ENCODE measurements at places on chromosomes 13 and 19. TPM values are rescaled to one million over a fixed set of nuclear protein-coding genes. Genes with fewer than 3 reads are reported as not detected.

DNA sequence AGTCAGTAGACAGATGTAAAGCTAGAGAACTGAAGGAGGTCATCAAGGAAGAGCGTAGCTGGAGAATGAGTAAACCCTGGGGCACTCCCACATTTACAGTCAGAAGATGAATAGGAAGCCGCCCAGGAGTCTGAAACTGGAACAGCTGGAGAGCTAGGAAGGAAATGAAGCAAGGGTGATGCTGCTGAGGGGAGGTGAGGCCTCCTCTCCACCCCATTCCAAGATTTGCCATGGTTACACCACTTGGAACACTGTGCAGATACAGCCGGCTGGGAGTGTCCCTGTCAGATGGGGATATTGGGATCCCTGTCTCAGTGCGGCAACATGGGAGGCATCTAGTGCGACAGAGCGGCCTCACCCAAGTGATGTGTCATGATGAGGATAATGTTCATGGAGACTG lies 51.8 kb upstream of the GPI start:
- peak; percentile 59 for DNase-seq

DNA sequence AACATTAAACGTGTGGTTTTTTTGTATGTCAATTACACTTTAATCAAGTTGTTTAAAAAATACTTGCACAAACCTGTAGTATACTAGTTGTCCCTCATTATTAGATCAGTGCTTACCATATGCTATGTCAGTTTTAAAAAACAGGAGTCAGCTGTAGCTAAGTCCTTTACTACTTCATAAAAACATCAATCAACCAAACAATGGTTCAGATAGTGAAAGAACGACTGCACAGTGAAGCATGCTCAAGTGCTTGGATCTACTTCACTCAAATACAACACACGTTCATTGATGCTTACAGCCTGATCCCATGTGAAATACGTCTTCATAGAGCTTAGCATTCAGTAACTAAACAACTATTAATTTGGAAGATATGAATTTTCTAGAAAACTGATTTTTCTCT lies 225.0 kb downstream of the FGF14 start:
- no peak for DNase-seq

DNA sequence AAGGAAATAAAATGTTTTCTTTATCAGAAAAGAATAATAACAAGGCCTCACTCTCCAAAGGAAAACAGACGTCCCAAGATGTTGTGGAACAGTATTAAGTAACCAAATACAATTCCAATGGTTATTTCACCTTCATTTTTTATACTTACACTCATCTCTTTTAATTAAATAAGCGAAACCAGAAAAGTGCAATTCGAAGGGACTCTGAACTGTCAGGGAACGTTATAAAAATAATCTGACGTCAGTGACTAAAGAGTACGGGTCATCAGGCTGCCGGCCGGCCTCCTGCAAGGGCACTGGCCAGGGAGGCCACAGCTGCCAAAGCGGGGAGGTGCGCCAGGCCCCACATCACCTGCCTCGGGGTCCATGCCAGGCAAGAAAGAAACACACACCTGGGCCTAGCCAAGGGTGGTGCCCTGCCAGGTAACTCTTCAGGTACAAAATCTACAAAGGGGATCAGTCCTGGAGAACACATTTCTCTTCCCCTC lies 61.2 kb downstream of the CDADC1 start:
- DNase-seq, result no peak

DNA sequence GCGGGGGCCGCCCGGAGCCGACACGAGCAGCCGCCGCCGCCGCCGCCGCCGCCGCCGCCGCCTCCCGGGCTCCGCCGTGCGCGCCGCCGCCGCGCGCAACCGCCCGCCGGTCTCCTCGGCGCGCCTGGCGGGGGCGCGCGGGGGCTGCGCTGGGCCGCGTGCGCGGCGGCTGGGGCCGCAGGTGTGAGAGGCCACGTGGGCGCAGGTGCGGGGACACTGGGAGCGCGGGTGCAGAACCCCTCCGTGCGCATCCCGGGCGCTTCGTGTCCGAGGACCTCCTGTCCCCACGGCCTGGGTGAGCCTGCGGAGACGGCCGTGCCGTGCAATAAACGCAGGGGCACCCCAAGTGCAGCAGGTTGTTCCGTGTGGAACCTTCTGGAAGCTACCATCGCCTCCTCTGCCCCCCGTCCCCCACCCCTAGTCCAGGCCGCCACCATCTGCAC lies at the start of gene LINGO3:
LINGO3 (minus strand) TSS at position 41 of the 443 bp plus-strand sequence. CDS start 16,378 bp downstream, outside the sequence.
- DNase-seq, result no peak

DNA sequence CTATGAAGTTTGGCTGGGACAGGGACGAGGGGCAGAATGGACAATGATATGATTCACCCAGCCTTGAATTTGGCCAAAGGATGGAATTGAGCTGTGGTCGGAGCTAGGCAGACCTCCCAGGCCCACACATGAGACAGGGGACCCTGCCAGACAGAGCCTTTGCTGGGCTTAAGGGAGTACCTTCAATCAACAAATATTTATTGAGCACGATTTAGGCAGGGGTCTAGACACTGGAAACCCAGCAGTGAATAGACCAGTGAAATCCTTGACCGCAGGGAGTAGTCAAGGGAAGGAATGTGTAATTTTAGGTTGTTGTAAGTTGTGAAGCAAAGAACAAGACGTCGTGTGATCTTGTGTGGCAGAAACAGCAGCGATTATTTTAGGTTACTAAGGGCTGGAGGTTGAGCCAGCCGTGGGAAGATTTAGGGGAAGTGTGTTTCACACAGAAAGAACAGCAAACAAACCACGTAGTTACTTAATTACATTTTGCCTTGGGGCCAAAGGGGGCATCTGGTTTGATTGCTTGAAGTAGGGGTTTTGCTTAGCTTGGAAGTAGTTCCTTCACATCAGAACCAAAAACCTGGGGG lies 16.9 kb upstream of the AP1M2 start:
- DNase-seq, result no peak

- no peak for DNase-seq
These were observed 800.2 kb upstream of the MIR17HG start for GRCh38 chr13:90547272-90547790.

DNA sequence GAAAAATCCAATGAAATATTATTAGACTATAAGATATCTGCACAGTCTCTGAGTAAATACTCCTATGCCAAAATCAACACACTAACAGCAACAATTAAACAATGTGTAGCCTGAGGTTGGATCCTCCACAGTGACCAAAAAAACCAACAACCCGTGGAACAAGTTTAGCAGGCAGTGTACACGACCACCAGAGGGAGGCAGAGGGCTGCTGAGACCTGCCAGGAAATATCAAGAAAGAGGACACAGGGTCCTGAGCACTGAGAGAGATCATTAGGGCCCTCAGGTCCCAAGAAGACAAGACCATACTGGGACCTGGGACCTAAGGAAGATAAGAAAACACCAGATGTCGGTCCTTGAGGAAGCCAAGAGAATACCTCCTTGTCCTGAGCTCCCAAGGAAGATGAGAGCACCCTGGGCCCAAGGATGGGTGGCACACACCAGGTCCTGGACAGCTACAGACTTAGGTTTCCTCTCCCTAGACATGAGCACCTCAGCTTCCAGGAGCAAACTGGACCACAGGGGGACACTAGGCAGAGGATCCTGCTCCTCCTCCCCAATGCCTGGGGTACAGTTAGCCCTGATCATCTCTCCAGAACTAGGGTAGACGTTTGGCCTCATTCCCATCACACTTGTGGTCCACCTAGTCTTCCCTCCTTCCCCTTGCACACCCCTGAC lies 822 bp upstream of the ZNF274 start:
- peak; percentile 50 for DNase-seq

DNA sequence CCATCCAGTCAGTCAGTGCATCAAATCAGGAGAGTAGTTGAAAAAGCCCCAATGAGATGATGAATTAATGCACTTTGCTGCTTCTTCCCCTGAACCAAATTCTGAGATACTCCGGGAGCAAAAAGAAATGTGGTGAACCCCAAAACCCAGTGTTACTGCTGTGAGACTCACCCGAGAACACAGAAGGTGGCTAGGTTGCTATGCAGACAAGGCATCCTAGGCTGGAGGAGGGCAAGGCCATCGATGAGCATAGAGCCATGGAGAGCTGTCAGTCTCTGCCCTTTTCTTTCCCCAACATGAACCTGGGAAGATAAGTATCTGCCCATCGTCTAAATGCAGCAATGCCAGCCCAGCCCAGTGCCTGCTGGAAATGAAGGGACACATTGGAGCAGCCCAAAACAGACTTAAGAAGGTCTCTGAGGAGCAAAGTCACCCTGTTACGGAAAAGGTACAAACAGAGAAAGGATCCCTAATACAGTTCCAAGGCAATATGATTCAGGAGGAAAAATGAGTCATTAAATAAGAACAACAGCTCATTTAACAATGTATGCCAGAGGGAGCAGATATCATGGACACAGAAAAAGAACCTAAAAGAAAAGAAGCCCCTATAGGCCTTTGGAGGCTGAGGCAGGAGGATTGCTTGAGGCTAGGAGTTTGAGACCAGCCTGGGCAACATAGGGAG lies 272.0 kb downstream of the FOXO1 start:
- no peak for DNase-seq

DNA sequence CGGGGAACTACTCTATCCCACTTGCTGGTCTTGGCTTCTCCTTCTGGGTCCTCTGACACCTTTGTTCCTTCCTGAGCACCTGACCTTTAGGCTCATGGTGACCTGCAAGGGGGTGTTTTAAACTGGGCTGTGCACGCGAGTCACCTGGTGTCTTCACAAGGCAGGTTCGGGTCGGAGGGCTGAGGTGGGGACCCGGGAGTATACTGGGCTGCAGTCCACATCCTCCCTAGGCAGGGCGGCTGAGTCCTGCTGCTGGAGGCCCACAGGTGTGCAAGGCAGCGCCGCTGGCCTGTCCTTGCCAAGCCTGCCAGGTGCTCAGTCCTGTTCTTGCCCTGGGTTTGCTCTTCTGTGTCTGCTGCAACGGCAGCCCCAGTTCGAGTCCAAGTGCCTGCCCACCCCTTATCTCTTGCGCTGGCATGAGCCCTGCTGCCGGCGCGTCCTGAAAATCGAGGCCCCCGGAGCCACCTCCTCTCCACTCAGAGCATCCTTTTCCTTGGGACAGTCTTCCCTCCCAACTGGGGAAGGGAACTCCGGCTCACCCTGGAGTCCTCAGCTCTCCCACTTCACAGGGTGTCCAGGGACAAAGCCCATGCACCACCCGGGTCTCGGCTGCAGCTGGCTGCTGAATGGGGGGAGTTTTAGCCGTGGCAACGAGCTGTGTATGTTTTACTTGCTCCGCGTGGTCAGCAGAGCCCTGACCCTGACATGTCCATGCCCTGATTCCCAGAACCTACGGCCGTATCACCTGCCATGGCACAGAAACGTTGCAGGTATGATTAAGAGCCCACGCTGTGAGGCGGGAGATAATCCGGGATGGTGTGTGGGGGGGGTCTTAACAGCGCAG lies 193.5 kb downstream of the TEX29 start:
- DNase-seq, result peak; percentile 35

DNA sequence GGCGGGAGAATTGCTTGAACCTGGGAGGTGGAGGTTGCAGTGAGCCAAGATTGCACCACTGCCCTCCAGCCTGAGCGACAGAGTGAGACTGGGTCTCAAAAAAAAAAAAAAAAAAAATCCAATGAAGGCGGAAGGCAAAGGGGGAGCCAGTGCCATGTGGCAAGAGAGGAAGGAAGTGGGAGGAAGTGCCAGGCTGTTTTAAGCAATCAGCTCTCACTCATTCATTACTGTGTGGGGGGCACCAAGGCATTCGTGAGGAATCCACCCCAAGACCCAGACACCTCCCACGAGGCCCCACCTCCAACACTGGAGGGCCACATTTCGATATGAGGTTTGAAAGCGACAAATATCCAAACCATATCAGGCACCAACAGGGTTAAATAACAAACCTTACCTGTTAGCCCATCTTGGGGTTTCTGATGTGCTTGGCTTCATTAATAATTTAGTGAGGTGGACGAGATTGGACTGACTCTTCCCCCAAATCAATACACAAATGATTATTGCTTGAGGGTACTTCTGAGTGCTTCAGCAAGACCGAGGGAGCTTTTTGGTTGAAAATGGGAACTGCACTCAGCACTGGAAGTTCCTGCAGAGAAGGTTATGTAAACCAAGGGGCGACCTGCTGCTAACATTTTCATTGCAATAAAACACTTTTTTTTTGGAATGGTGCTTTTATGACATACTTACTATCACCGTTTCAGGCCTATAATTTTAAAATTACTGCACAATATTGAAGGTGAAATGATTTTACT lies 7.5 kb upstream of the LRP3 start:
- no peak for DNase-seq

- peak; percentile 43 for DNase-seq
These were observed 18.7 kb upstream of the SPRYD7 start for GRCh38 chr13:49954674-49955455.

GRCh38 chr13:48220592-48220980 lies 12.4 kb upstream of the ITM2B start:
- no peak for DNase-seq

DNA sequence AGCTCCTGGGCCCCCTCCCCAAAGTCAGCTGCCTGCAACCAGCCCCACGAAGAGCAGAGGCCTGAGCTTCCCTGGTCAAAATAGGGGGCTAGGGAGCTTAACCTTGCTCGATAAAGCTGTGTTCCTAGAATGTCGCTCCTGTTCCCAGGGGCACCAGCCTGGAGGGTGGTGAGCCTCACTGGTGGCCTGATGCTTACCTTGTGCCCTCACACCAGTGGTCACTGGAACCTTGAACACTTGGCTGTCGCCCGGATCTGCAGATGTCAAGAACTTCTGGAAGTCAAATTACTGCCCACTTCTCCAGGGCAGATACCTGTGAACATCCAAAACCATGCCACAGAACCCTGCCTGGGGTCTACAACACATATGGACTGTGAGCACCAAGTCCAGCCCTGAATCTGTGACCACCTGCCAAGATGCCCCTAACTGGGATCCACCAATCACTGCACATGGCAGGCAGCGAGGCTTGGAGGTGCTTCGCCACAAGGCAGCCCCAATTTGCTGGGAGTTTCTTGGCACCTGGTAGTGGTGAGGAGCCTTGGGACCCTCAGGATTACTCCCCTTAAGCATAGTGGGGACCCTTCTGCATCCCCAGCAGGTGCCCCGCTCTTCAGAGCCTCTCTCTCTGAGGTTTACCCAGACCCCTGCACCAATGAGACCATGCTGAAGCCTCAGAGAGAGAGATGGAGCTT lies 4.7 kb upstream of the CEACAM5 start:
- DNase-seq, result peak; percentile 34

GRCh38 chr13:40069173-40070044 lies 413.9 kb downstream of the COG6 start:
- peak; percentile 84 for DNase-seq

DNA sequence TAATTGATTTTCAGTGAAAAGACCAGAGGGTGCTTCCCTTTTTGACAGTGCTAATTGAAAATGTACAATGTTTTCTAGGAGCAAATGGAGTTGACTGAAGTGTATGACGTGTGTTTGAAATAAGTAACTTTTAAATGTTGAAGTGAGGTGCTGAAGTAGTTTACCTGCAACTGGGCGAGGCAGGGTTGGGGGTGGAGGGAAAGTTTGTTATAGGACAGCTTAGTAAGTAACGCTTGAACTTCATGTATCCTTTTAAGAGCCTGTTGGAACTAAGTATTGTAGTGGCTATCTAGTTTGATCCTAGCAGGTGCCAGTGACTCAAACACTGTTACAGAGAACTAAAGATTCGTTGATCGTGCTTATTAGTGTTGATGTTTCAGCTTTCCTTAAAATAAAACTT lies 5.9 kb downstream of the SLAIN1 start:
- DNase-seq, result no peak

The KCNRG gene
- total RNA-seq, result 0.66 TPM

The TEX29 gene
- total RNA-seq, result not detected

The VPS36 gene
- total RNA-seq, result 58.1 TPM

The GFY gene
- not detected for total RNA-seq

The ZNF440 gene
- 31.9 TPM for total RNA-seq

The LRFN3 gene
- total RNA-seq, result 10.5 TPM

The CD70 gene
- total RNA-seq, result not detected

The ZNF497 gene
- total RNA-seq, result 1.1 TPM

The SH3GL1 gene
- total RNA-seq, result 31.7 TPM

The LENG9 gene
- 20.9 TPM for total RNA-seq

The ACP5 gene
- total RNA-seq, result 35.1 TPM

The WDR88 gene
- not detected for total RNA-seq

The CERS1 gene
- 1.3 TPM for total RNA-seq

The ATXN8OS gene
- total RNA-seq, result not detected

All from mucosa of descending colon (tissue), 3 donors.